ENCODE measurements at places on chromosomes 6 and 20.

- DNase-seq, result peak; percentile 31
Observed at GRCh38 chr6:108862479-108863191, 14.4 kb downstream of the ARMC2 start.

DNA sequence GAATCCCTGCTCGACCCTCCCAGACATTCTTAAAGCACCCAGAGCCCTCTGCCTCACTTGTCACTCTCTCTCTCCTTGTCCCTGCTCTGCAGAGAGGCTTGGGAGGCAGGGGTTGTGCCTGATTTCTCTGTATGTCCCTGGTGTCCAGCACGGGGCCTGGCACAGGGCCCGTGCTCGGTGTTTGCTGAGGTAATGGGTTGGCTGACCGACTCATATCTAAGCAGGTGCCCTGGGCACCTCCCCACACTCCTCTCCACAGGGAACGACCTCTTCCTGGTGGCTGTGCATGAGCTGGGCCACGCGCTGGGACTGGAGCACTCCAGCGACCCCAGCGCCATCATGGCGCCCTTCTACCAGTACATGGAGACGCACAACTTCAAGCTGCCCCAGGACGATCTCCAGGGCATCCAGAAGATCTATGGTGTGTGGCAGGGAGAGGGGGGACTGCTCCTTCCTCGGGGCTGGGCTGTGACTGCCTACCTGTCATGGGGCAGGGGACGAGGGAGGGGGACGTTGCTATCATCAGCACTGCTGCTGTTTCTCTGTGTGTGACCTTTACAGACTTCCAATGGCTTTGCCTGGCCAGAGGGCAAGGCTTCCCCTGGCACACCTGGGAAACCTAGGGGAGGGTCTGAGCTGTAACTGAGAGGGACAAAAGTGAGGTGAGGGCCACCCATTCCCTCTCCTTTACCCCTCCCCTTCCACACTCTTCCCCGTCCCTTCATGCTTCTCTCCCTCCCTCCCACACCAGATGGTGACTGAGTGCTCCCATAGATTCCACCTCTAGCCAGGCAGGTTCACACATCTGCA is 14.2 kb downstream of the MMP24OS start:
- DNase-seq, result no peak

GRCh38 chr20:59648466-59649070 is 44.2 kb downstream of the PHACTR3 start:
- no peak for DNase-seq

- DNase-seq, result no peak
Observed at GRCh38 chr6:31733734-31734133, 2.6 kb downstream of the CLIC1 start.

DNA sequence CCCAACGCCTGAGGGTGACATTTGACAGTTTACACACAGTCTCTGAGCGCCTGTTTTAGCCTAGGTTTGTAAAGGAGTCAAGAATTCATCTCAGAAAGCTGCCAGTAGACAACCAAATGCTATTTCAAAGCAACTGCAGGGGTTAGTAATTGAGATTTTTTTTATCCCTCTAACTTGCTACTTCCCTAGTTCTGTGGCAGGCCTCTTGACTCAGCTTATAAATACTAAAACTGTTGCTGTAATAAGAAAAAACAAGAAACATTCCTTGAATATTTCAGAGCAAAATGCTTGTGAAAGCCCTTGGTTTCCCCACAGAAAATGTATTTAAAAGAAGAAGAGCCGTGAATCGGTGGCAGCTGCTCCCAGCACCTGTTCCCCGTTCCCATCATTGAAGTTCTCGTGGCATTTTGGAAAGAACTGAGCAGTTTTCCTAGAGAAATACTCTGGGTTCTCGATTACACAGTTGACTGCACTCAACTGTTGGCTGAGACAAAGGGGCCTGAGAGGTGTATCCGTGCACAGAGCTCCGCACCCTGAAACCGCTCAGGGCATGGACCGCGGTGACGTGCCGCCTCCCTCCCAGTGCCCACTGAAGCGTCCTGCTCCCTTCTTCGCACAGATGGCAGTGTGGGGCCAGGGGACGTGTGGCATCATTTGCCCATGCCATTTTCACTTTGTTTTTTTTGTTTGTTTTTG is 20.9 kb downstream of the DLL1 start:
- DNase-seq, result no peak

DNA sequence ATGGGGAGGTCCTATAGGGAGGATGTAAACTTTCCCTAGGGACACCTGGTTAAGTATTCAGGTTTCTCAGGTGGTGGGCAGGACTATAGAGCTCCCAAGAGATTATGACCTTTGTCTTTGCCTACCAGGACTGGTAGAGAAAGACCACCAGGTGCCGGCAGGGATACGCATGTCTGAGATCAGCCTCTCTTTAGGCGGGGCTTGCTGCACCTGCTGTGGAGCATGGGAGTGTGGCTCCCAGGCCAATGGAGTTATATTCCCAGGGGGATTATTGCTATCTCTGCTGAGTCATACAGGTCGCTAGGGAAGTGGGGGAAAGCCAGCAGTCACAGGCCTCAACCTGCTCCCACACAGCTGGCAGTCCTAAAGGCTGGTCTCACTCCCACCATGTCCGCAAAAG is 280.5 kb upstream of the MMS22L start:
- no peak for DNase-seq

- peak; percentile 2 for DNase-seq
Observed at GRCh38 chr20:38229376-38230252, 30.9 kb downstream of the KIAA1755 start.

Data from CMK (cell line).